NCI-H1092 (cell line): ENCODE measurements at places on chromosomes 2 and 18.
A peak's percentile ranks its signal among the peaks of the same experiment; 100 is the strongest.

DNA sequence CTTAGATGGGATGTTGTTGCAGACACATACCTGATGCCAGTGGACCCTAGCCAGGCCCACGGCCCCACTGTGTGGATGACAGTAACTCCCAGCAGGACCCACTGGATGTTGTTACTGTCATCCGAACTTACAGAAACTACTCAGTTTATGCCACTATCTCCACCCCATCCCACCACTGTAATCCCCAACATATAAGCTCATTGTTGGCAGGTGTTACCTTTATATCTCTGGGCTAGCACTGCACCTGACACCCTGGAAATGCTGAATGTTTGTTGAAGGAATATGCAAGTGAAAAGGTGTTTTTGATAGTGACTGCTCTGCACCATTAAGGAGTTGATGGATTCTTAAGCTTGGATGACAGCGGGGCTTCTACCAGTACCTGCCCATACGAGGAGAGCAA lies 133.5 kb upstream of the ASB18 start:
- no peak for DNase-seq

DNA sequence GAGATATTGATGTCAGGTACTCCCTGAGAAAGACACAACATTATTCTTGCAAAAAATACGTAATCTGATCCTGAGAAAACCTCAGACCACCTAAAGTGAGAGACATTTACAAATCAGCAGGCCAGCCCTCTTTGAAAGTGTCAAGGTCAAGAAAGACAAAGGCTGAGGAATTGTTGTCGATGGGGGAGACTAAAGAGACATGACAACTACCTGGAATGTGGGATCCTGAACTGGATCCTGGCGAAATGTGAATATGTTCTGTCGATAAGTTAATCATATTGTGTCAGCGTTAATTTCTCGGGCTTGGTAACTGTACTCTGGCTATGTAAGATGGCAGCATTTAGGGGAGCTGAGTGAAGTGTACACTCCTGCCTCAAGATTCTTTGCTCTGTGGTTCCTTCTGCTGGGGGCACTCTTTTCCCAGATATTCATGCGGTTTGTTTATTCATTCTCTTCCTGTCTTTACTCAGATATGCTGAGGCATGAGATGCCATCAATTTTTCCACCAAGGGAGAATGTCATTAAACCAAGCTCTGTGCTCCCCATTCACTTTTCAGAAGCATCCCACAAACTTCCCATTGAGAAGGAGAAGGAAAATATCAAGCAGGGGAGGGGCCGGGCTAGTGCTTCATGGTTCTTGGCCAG lies 154.9 kb downstream of the CAPN13 start:
- DNase-seq: no peak

DNA sequence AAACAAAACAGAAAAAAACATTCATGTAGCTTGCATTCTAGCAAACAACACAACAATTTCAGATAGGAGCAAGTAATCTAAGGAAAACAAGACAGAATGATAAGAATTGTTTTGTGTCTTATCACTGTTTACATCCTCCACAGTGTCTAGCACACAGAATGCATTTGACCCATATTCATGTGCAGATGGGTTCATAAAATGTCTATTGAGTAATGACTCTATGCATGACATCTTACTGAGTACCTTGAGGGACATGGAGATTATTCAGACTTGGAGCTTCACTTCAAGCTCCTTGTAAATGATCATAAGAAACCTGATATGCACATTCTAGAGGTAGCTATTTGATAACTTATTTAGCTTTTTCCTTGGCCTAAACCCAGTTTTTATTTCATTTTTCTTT lies 69.0 kb downstream of the DTNA start:
- DNase-seq: no peak

DNA sequence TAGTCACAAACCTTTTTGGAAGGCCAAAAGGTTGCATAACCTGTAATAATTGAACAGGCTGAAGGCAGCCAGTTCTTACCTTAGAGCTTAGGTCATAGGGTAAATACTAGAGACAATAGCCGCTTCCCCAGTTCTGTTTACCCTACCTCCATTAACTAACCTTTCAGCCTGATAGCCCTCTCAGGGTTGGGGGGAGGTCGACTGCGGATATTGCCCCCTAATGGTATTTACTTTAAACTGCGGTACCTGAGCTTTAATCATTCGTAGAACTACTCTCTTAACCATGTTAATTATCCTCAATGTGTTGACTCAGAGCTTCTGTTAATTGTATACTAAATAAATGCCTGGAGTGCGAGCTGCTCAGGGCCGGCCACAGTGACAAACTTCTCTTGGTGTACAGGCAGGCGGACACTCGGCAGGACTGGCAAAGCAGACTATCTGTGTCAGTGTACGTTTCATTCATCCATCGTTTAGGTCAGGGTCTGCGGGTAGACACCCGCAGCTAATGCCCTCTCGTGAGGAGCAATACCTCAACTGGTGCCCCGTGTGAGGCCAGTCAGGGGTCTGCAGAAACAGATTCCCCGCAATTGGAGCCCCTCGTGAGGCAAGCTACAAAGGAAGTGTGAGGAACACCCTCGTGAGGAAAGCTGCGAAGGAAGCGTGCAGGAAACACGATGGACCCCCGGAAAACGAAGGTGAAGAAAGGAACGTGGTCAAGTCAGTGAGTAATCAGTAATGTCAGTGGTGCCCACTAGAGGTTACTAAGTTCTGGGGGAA lies 115.3 kb upstream of the SCN7A start:
- DNase-seq: no peak

DNA sequence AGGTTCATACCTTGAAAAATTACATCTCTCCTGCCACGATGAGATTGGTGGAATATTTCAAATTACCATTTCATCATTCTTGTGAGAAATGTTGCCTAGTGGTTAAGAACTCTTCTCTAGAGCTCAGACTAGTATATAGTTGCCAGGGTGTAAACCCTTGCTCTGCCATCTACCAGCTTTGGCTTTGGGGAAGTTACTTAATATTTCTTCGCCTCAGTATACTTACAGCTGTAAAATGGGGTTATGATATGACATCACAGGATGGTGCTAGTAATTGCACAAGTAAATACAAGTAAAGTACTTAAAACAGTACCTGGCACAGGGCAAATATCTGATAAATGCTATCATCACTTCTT lies 1.5 kb downstream of the SPOPL start:
- no peak for DNase-seq

DNA sequence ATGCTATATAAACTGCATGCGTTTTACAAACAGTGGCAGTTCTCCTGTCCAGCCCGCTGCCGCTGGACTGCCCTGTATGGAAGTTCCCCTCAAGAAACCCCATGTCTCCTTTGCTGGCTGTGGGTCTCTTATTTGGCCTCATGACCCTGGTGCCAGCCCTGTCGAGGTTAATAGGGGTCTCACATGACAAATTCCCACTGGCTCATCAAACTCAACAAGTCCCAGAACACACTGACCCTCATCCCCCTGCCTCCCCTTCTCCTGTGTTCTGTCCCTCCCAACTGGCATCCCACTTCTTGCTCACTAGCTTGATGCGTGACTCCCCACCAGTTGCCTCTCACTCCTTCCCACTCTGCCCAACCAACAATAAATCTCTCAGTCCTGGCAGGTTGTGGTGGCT lies 137.6 kb upstream of the HS6ST1 start:
- no peak for DNase-seq

- DNase-seq: peak; percentile 79
These were observed 680 bp upstream of the FHOD3 start for GRCh38 chr18:36296650-36297416.

GRCh38 chr2:13193900-13194299 lies 477.2 kb downstream of the TRIB2 start:
- DNase-seq: peak; percentile 4

DNA sequence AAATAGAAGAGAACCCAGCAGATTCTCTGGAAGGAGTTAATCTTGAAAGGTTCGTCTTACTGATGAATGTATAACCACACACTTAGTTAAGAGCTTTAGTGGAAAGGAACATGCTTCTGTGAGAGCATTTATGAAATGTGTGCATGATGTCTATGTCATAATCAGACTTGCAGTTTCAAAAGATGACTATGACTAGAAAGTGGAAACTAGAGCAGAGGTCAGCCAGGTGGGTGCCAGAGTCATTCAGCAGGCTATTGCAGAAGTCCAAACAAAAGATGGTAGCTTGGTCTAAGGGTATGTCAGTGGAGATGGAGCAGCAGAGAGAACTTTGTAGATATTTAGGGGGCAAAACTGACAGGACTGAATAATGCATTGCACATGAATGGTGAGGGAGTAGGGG lies 825.8 kb downstream of the DCC start:
- no peak for DNase-seq

DNA sequence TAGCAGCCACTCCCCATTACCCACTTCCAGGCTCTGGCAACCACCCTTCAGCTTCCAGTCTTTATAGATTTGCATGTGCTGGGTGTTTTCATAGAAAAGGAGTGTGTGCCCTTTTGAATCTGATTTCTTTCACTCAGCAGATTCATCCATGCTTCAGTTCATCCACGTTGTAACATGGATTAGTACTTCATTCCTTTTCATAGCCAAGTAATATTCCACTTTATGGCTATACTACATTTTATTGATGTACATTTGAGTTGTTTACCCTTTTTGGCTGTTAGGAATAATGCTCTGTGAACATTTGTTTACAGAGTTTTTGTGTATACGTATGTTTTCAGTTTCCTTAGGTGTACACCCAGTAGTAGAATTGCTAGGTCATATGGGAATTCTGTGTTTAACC lies 205.5 kb upstream of the RAB12 start:
- DNase-seq: no peak

DNA sequence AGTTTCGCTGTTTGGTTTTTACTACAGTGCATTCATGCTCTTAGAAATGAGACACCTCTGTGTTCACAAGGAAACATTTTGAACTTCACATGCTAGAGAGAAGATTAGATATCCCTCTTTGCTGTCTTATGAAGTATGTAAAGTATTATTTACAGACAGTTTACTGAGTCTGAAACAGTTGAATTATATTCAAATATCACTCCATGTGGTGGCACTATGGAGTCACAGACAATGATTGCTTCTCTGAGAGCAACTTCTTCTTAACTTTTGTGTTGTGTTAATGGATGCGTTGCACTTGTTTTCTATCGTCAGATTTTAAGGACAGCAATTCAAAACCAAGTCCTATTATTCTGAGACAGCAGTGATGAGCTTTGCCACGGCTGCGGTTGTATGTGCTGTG lies 823.6 kb downstream of the GALR1 start:
- no peak for DNase-seq

DNA sequence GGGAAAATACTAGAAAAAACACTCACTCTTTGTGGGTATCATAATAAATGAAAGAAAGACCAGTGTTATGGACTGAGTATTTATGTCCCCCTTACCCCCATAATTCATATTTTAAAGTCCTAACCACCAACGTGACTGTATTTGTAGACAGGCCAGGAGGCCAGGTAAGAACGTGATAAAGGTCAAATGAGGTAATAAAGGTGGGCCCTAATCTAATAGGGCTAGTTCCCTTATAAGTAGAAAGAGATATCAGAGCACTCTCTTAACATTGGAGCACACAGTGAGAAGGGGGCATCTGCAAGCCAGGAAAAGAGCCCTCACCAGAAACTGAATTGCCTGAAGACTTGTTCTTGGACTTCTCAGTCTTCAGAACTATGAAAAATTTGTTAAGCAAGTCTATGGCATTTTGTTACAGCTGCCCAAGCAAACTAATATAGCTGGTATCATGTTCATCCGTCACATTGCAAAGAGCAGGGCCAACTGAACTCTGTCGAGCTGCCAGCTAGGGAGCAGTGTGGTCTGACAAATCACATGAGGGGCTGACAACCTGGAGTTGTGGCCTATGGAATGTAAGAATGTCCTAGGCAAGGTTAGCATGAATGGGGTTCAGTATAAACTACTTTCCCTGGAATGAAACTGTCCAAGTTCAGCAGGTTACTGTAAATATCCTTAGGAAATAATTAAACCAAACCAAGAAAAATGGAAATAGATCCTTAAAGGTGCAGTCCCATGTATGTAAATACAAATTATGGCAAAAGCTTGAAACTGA lies 280.9 kb downstream of the ZNF385B start:
- DNase-seq: no peak

DNA sequence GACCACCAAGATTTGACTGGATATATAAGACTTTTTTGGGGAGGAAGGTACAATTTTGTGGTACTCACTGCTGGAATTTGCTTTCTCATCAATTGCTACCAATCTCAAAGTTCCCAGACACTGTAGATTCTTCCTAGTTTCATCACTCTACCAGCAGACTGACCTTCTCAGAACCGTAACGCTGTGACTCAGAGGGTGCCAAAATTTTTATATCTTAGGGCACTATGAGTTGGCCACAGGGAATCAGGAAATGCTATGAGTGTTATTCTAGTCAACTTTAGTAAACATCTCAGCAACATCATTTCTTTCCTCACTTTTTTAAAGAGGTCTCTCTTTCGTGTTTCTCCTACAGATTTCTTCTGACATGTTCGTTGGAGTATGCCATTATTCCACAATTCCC lies 499.0 kb downstream of the TMX3 start:
- no peak for DNase-seq

DNA sequence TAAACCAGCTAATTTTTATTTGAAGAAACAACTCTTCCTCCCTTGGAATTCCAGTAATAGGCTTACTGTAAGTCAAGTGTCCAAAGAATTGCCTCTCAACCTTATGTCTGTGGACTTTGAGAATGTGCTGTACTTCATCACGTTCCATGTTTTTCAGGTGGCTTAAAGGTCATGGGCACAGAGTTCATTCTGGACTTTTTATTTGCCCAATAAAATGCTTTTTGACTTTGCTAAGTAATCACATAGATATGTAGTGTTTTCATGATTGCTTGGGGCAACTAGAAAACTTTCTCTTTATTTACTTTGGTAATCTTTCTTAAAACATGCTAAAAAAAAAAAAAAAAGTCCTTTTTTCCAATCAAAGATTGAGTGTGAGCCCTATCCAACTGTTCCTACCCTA lies 10.4 kb upstream of the DNAH7 start:
- no peak for DNase-seq

GRCh38 chr2:12807907-12808810 lies 91.4 kb downstream of the TRIB2 start:
- no peak for DNase-seq

- no peak for DNase-seq
These were observed 450.7 kb upstream of the PIK3C3 start for GRCh38 chr18:41504316-41504715.

GRCh38 chr2:138707392-138708074 lies 72.7 kb downstream of the NXPH2 start:
- DNase-seq: no peak

DNA sequence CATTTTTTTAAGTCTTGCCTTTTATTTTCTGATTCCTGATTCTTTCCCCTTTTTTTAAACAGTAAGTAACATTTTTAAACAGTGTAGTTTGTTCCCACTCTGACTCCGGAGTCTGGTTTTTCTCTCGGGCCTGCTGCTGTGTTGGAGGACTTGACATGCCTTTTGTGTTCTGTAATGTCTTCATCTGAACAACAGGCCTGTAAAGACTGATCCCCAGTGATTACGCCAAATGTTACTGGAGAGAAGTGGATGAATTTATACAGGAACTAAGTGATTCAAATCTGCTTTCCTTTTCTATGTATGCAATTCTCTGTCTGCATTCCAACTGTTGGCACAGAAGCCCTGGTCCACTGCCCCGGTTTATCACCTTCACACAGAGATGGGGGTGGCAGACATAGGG lies 54.3 kb upstream of the RMDN2 start:
- no peak for DNase-seq
